ENCODE measurements at places on chromosomes 11 and 22.

DNA sequence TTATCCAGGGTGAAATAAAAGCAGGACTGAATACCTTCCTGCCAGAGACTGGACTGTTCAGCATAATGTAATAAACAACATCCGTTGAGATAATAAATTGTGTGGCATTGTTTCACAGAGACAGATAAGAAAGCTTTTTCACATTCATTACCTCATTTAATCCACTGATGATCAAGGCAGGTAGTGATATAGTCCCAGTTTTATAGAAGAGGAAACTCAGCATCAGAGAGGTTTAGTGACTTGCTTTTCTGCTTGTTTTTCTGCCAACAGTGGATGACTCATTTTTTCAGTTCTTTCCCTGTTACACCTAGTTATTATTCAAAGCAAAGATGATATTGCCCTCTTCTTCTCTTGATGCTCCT lies 4.0 kb downstream of the MYO18B start:
- H3K4me1 ChIP-seq = no peaks in the 10 kb centered on the region
- DNase-seq = no peak
- no peaks in the 10 kb centered on the region for H3K36me3 ChIP-seq

DNA sequence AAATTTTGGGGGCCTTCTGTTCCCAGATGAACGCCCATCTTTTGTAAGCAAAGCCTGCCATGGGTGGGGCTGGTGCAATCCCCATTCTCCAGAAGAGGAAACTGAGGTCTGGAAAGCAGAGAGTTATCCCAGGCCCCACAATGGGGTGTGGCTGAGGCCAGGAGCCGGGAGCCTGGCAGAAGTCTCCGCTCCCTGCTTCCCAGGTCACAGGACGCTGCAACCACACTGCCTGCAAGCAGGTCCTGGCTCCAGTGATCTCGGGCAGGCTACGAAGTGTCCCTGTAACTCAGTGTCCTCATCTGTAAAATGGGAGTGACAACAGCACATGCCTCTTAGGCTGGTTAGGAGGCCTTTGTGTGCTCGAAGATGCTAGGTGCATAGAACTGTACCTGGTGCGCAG lies 1.7 kb downstream of the PLCB3 start:
- DNase-seq = no peak
- no peak overlapping the region for H3K27ac ChIP-seq
- no peaks in the 10 kb centered on the region for H3K27me3 ChIP-seq
- H3K4me1 ChIP-seq = peaks cover 16% of the 10 kb centered on the region
- peaks cover 10% of the 10 kb centered on the region for H3K36me3 ChIP-seq
- H3K4me3 ChIP-seq = peak overlapping the region; percentile 91

DNA sequence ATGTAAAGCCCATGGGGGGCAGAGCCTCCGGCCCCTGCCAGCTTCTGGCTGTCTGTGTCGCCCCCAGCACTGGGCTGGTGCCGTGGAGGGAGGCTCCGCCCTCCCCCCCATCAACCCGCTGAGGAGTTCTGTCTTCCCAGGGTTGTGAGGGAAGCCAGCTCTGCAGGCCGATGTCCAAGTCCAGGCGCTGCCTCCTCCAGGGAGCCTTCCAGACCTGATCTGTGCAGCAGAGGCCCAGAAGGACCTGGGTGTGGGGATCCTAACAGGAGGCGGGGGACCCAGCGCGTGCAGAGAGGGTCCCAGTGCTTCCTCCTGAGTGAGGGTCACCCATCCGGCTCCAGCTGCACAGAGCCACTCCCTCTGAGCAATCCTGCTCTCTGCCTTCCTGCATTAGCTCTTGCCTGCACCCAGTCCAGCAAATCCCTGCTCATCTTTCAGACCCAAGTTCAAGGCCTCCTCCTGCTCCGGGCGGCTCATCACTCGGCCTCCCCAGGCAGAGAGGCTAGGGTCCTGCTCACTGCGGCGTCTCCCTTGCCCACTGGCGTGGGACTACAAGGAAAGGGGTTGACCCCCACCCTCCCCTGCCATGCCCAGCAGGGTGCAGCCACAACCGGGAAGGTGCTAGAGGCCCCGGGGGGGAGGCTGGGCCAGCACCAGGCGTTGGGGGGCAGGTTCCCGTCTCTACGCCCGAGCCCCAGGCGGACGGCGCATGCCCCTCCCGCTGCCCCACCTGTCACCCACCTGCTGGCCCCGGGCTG lies 16.4 kb downstream of the PRR33 start:
- peaks cover 57% of the 10 kb centered on the region for H3K4me1 ChIP-seq
- peaks cover 17% of the 10 kb centered on the region for H3K36me3 ChIP-seq
- H3K4me3 ChIP-seq = peak overlapping the region; percentile 50
- no peak for DNase-seq

DNA sequence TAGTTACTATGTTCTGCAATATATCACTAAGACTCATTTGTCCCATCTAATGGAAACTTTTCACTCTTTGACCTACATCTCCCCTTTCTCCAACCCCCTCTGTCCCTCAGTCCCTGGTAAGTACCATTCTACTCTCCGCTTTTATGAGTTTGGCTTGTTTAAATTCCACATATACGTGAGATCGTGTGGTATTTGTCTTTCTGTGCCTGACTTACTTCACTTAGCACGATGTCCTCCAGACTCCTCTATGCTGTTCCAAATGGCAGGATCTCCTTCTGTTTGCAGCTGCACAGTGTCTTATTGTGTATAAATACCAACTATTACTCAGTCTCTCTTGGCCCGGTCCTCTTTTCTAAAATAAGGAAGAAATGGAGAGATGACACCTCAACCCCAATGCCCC lies 205.4 kb upstream of the NTM start:
- DNase-seq = no peak
- no peak overlapping the region for H3K4me3 ChIP-seq
- H3K27ac ChIP-seq = no peak overlapping the region
- H3K4me1 ChIP-seq = no peaks in the 10 kb centered on the region
- H3K36me3 ChIP-seq = no peaks in the 10 kb centered on the region
- H3K27me3 ChIP-seq = no peaks in the 10 kb centered on the region

DNA sequence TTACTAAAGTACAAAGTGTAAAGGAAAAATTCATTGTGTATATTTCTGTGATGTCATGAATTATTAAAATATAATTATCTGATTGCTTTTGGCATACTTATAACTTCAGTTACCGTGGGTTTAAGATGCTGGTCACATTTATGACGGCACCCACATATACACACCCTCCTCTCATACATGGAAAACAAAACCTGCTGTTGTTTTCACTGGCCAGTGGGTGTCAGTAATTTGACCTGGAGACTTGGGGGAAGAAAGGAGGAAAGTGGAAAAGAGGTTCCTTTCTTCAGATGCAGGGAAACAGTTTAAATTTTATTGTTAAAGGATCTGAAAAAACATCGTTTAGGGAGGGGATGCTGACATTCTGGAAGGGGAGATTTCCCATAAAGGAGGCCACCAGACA lies 742 bp upstream of the BBOX1 start:
- H3K27me3 ChIP-seq = no peaks in the 10 kb centered on the region
- no peaks in the 10 kb centered on the region for H3K36me3 ChIP-seq
- no peak overlapping the region for H3K4me3 ChIP-seq
- no peaks in the 10 kb centered on the region for H3K4me1 ChIP-seq
- no peak for DNase-seq

DNA sequence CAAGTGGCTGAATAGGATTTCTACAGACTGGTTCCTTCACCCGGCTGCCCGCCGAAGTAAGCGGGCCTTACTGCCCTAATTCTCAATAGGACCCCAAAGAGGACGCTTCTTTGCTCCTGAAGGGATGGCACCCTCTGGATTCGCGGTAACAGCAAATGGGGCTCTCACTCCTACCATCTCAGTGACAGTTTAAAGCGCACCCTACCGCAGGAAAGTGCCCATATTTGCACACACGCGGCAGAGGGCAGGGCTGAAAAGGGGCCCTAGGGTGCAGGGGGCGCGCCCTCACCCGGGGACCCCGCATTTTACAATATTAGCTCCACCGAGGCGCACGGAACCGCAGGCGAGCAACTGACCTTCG lies 985 bp upstream of the UPB1 start:
- H3K27ac ChIP-seq = no peak overlapping the region
- H3K4me1 ChIP-seq = no peaks in the 10 kb centered on the region
- H3K27me3 ChIP-seq = no peaks in the 10 kb centered on the region
- DNase-seq = no peak

GRCh38 chr22:32660292-32660691 lies 141.2 kb upstream of the TIMP3 start:
- H3K4me3 ChIP-seq = no peak overlapping the region
- H3K27ac ChIP-seq = no peak overlapping the region
- H3K36me3 ChIP-seq = no peaks in the 10 kb centered on the region
- DNase-seq = no peak
- H3K27me3 ChIP-seq = peaks cover 18% of the 10 kb centered on the region
- H3K4me1 ChIP-seq = no peaks in the 10 kb centered on the region

DNA sequence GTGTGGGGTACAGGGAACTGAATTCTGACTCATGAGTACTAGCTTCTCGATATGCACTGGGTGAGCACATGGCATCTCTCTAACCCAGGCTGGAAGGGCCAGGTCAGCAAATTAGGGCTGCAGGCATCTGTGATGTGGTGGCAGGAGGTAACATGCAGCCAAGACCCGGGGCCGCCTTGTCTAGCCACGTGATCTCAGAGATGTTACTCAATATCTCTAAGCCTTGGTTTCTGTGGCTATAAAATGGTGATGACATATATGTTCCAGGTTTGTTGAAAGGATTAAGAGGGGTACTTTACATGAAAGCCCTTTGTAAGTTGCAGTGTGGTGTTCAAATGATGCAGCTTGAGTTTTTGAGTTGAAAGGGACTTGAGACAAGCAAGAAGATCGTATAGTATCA lies 3.2 kb downstream of the ST14 start:
- DNase-seq = no peak
- H3K27me3 ChIP-seq = peaks cover 90% of the 10 kb centered on the region
- peaks cover 14% of the 10 kb centered on the region for H3K4me1 ChIP-seq
- H3K4me3 ChIP-seq = no peak overlapping the region
- H3K27ac ChIP-seq = no peak overlapping the region

DNA sequence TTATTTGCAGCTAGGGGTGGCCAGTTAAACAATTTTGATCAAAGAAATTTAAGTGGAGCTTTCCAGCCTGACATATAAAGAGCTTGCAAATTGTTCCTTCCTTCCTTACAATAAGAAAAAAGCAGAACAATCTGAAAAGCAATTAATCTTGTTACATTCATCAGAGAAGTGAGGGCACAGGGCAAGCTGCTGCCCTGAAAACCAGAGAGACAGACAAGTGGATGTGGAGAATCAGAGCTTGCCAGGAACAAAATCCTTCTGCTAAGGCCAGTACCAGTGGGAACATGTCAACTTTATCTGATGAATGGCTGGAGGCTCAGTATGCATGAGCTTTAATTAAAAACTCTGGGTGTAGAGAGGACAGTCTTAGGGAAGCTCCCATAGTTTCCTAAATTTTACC lies 8.8 kb downstream of the CCDC179 start:
- H3K4me1 ChIP-seq = no peaks in the 10 kb centered on the region
- DNase-seq = no peak
- no peaks in the 10 kb centered on the region for H3K27me3 ChIP-seq
- no peaks in the 10 kb centered on the region for H3K36me3 ChIP-seq

DNA sequence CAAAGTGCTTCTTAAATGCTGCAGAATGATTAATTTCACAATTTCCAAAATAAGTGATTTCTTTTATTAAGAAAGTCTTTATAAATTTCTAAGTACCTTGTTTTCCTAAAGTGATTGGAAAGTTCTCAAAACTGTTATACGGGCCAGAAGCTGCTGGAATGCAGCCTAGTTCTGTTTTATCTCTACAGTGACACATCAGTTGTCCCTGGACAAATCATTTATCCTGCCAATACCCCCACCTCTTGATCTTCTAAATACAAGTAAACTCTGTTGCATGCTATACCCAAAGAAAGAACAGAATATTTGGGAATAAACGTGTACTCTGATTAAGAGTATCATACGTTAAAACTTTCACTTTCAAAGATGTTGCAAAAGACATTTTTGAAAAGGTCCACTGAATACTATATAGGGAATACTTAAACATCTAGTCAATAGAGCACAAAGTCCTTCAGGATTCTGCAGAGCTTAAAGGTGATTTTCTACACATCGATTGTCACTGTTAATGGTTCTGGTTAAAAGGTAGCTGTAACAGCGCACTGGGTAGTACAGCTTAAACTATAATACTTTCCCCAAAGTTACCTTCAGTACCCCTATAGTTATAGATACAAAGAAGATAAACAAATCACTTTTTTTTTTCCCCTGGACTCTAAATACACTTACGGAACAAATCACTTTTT lies 92.1 kb upstream of the APOA1 start:
- H3K36me3 ChIP-seq = peaks cover 19% of the 10 kb centered on the region
- peaks cover 80% of the 10 kb centered on the region for H3K4me1 ChIP-seq
- H3K27ac ChIP-seq = peak overlapping the region; percentile 97
- peak overlapping the region; percentile 60 for H3K4me3 ChIP-seq

All from central memory CD8-positive, alpha-beta T cell (primary cell).